Activated T-helper 1 cell treated with anti-CD3 and anti-CD28 coated beads, Interleukin-2, amount 50 U/mL, for 16 hours (primary cell): ENCODE measurements at places on chromosomes 6 and 20.

DNA sequence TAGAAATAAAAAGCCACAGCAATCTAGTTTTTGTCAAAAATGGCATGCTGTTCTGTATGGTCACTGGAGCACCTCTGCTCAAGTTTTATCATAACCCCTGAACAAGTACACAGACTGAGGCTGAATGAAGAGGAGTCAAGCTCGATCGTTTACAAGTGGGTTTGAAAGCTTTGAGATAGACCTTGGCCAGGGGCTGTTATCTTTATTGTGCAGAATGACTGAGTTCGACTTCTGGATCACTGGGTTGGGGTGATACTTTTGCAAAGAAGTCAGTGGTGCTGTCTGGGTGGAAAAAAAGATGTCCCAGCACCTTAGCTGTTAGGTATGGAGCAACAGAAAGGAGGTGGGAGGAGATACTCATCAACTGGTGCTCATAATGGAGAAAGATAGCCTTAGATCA lies 446.0 kb downstream of the HACE1 start:
- DNase-seq = no peak

GRCh38 chr20:50130995-50131394 lies 18.0 kb upstream of the UBE2V1 start:
- no peak for DNase-seq

DNA sequence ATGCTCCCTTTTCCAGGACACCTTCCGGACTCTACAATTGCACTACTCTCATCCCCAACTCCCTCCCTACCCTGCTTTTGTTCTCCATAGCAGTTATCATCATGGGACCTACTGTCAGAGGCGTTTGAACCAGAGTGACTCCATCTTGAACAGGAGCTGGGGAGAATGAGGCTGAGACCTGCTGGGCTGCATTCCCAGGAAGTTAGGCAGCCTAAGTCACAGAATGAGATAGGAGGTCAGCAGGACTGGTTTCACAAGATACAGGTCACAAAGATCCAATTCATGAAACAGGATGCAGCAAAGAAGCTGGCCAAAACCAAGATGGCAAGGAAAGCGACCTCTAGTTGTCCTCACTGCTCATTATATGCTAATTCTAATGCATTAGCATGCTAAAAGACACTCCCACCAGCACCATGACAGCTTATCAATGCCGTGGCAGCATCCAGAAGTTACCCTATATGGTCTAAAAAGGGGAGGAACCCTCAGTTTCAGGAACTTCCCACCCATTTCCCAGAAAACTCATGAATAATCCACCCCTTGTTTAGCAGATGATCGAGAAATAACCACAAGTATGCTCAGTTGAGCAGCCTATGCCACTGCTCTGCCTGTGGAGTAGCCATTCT lies 15.6 kb downstream of the SLC13A3 start:
- no peak for DNase-seq

DNA sequence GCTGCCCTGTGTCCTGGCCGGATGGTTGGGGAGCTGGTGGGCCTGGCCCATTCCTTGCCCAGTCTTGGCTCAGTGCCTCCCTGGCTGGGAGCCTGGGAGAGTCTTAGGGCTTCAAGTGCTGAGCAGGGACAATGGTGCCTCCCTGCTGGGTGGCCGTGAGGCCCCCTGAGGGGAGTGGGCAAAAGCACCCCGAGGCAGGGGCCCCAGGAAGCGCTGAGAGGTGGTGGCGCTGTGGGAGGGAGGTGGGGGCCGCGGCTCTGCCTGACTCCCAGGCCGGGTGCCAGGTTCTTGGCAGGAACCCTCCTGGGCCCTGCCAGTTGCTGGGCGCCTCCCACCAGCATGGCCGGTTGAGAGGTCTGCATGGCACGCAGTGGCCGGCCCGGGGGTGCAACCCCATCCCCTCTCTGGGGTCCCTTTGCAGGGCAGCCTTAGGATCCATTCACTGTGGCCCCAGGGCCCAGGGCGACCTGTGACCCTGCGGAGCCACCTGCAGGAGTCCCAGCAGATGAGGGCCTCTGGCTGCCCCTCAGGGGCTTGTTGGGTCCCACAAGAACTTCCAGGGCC lies 9.2 kb upstream of the RPS21 start:
- DNase-seq = no peak

GRCh38 chr20:35886537-35886936 lies 67.8 kb downstream of the SCAND1 start:
- no peak for DNase-seq

- no peak for DNase-seq
Measured at GRCh38 chr20:38338849-38339520, 7.3 kb upstream of the LBP start.

DNA sequence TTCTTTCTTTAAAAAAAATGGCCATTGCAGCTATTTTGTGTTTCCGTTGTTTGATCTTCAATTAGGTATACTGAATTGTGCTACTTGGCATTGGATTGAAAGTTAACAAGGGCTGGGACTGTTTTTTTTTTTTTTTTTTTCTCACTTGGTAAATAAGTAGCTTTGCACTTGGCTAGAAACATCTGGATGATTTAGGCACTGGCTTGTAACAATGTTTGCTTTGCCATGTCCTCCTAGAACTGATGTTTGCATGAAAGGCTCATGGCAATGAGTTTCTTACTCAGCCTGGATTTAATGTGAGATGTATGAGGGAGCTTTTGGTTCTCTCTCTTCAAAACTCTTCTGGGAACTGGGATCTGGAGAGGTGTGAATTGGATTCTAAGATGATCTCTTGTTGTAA lies 414.1 kb downstream of the CDH26 start:
- DNase-seq = no peak

DNA sequence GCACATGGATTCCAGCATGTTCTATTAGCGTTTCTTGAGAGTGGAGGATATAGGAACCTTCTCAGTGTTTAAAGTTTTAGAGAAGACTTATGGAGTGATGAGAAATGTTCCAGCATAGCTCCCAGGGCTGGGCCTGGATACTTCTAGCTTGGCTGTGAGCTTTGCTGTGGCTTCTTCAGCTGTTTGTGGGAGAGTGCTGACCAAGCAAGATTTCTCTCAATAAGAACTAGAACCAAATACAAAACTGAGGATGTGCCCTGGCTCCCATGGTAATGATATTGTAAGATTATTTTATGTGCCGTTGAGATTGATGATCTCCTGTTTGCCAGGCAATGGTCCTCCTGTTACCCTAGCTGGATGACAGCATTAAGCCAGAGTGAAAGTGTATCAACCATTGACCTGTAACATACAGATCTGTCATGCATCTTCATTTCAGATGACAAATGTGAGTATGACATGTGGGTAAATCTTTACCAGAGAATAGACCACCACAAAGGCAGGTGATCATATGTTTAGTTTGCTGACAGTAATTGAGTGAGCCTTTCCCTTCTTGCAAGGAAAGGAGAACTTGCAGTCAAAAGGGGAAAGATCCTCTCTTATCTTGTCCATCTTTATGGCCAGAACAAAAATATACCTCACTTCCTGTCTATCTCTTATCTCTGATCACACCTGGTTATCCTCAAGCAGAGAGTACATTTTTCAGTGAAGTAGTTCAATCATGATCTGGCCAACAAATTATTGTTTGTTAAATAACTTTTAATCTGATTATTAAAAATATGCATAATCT lies 180.1 kb downstream of the SLC24A3 start:
- DNase-seq = no peak

GRCh38 chr6:124423621-124424020 lies 538.6 kb upstream of the RNF217 start:
- DNase-seq = no peak
